Ureter (tissue), 1 donor: ENCODE measurements at places on chromosomes 4 and X. TPM values are rescaled to one million over a fixed set of nuclear protein-coding genes. Genes with fewer than 3 reads are reported as not detected.

DNA sequence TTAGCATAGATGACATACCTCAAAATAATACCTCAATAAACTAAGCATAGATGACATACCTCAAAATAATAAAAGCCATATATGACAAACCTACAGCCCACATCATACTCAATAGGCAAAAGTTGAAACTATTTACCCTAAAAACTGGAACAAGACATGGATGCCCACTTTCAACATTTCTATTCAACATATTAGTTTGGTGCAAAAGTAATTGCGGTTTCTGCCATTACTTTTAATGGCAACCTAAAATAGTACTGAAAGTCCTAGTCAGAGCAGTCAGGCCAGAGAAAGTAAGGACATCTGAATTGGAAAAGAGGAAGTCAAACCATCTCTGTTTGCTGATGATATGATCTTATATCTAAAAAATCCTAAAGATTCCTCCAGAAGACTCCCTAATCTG lies 250.4 kb downstream of the RAB28 start:
- no peak for DNase-seq

DNA sequence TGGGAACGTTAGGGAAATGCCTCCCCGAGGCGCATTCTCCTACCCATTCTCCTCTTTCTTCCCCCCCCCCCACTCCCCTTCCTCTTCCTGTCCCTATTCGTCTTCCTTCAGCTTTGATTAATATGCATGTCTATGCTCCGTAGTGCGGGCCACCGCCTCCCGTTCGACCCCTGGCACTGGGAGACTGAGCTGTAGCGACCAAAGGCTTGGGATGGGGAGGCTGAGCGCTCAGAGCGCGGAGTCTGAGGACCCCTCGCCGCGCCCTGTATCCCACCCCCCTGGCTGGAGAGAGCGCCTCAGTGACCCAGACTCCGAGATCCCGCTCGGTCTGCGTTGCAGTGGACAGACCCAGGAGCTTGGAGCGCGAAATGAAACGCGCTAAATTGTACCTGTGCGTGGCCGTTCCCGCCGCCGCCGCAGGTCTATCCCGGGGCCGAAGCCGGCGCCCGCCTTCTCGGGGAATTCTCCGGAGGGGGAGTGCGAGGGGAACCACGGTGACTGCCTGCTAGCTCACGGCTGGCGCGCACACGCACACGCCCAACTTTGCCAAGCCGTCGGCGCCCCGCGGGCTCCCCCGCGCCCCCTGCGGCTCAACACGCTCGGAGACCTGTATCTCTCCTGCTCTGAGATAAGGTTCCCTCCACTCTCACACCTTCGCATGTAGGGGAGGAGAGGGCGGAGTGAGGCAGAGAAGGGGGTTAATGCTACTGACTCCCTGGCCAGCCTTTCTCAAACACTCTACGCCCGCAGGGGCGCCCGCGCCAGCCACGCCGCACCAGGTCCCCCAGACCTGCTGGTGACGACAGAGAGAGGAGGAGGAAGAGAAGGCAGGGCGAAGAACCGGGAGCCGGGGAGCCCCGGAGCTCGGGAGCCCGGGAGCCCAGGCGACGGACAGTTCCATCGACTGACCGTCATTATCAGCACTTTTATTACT lies 1.5 kb upstream of the PTCHD1 start:
- no peak for DNase-seq

DNA sequence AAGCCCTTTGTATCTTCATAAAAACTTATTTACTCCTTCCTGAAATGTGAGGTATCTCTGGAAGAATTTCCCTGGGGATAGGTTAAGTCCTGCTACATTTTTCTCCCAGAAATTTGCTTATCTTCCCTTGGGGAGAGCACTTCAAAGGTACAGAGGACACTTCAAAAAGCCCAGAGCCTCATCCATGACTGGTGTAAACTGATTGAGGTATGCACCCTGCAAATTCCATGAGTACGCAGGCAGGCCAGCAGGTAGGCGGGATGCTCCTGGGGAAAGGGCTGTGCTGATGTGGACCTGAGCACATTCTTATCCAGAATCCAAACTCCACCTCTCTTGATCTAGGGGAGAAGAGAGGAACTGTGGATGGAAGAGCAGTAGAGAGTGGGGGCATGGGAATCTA lies 26.3 kb upstream of the RASGEF1B start:
- no peak for DNase-seq

- DNase-seq = no peak
Observed at GRCh38 chr4:54525602-54526001, 132.2 kb upstream of the KIT start.

DNA sequence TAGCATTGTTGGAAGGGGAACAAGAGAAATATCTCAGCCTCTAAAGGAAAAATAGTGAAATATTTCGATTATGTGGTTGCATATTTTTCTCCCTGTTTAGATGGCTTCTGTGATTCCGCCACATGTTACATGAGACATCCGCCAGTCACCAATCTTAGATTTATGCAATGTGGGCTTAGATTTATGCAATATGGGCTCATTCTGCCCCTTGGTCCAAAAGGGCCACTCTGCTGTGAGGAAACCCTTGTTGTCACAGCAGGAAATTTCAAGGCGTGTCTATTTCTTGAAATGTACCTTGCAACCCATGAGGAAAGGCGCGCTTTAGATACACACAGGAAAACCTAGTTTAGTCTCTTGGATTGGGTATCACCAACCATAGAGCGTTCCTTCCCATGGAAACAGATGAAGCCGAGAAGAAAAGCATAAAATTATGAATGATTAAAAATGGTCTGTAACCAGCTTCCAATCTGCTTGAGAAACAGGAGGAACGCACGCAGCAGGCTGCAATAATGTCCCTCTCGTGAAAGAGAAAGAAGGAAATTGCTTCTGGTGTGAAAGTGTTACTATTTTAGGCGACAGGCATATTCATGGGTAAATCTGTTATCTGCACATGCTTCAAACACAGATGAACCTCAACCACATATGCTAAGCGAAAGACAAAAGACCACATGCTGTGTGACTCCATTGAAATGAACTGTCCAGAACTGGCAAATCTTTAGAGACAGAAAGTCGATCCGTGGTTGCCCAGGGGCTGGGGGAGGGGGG lies 3.7 kb downstream of the RS1 start:
- no peak for DNase-seq

DNA sequence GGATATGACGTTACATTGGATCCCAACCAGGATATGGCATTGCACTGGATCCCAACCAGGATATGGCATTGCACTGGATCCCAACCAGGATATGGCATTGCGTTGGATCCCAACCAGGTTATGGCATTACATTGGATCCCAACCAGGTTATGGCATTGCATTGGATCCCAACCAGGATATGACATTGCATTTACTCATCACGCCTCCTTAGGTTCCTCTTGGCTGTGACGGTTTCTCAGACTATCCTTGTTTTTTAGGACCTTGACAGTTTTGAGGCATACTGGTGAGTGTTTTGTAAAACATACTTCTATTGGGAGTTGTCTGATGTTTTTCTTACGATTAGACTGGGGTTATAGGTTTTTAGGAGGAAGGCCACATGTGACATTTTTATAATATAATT lies 5.4 kb upstream of the ACSL1 start:
- DNase-seq = no peak

- DNase-seq = no peak
Observed at GRCh38 chr4:40228497-40229365, 31.9 kb downstream of the RHOH start.

SSX2 gene
- not detected for total RNA-seq

GRCh38 chr4:26793735-26794134 lies 66.9 kb upstream of the STIM2 start:
- DNase-seq = no peak

GRCh38 chrX:113539599-113540356 lies 699.1 kb upstream of the AMOT start:
- DNase-seq = no peak

DNA sequence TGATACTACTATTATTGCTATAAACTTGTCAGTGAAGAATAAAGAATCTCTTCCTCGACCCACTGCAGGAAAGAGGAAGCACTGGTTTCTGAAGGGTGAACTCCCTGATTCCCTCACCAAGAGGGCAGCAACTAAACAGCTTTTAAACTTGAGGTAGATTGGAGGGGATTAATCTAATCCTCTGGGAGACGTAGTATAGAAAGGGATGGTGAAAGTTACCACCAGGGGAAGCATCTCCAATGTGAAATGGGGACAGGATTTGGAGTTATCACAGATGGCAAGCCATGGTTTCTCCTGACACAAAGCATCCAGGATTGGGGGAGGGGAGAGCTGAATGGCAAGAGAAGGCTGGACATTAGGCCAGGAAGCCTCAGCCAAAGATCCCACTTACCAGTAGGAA lies 62.7 kb upstream of the PTPN13 start:
- no peak for DNase-seq

- DNase-seq = no peak
Observed at GRCh38 chrX:119735467-119735866, 22.9 kb upstream of the SOWAHD start.

GRCh38 chrX:10240918-10241317 lies 84.1 kb downstream of the CLCN4 start:
- DNase-seq = no peak

GRCh38 chr4:130563185-130563888 lies 1467.4 kb downstream of the C4orf33 start:
- DNase-seq = no peak

DNA sequence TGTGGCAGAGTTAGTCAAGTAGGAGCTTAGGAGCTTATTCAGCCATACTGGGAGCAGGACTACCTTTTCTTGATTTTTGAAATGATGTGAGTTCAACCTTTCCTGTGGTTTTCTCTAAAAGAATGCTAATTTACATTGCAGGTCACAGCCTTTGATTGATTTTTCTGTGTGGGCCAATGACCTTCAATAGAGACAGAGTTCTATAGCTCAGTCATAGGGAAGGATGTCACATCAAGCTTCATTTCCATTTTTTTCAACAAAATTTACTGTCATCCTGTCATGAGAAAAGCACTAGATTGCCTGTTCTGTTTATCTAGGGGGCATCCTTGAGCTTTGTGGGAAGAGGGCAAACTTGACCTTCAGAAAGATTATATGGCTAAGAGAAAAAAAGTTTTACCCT lies 448.7 kb downstream of the MID1IP1 start:
- DNase-seq = no peak

IL13RA1 gene
- total RNA-seq = 56.0 TPM

GRCh38 chr4:3461515-3462291 lies 1.4 kb upstream of the DOK7 start:
- DNase-seq = peak; percentile 79

NXF3 gene
- 1.9 TPM for total RNA-seq

PTCHD1 gene
- total RNA-seq = 4.8 TPM

GRCh38 chr4:180491210-180491609 lies 1752.0 kb upstream of the TENM3 start:
- no peak for DNase-seq

PHOX2B gene
- not detected for total RNA-seq

DNA sequence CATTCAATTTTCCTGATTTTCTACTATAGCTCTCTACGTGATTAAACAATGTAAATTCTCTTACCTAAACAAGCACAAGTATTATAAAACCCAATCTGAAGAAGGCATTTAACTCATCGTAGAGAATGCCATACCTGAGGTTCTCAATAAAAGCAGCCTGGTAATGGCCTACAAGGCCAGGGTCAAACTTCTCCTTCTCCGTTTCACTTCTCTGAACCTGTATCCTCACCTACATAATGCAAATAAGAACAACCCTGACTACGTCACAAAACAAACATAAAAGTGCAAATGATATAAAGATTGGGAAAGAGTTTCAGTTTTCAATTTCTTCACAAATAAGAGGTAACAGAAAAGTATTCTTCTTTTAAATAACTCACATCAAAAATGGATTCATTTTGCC lies 55.6 kb upstream of the STS start:
- DNase-seq = no peak

GRCh38 chrX:112627206-112627605 lies 52.5 kb downstream of the LHFPL1 start:
- no peak for DNase-seq

MAGEA6 gene
- total RNA-seq = not detected

LINC00632 gene
- total RNA-seq = 116 TPM

DNA sequence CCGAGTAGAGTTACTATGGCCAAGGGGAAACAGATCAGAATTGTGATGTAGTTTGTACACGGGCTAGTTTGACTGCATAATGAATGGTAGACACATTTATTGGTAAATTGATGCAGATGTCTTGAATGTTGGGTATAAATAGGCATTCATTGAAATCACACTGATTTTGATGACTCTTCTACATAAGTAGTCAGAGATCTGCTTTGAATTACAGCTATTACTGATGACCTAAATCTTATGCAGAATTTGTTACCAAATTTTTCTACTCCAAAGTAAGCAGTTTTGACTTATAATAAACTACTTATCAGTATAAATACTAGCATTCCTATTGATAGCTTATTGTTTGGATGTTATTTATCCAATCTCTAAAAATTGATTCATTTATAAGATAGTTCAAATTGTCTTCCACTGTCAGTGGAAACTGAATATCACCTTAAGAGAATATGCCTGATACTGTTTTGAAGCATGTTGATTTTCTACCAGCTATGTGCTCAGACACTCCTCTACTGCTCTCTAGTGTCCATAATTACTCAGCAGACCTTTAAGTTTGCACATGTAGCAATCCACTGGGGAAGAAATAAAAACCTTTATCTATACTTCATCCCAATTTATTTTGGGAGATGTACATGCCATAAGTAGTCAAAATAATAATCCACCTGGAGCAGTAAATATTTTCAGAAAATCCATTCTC lies 120.3 kb downstream of the RASL11B start:
- DNase-seq = no peak

GRCh38 chrX:129781680-129782495 lies 2.1 kb downstream of the SASH3 start:
- DNase-seq = no peak
